Pancreas (tissue), 10 donors: ENCODE measurements at places on chromosomes 6 and 20.

GRCh38 chr20:49749625-49750024 is 35.9 kb upstream of the B4GALT5 start:
- DNase-seq: no peak
- H3K27ac ChIP-seq: no peak overlapping the region
- H3K27me3 ChIP-seq: no peaks in the 10 kb centered on the region
- no peak overlapping the region for H3K4me3 ChIP-seq
- no peaks in the 10 kb centered on the region for H3K36me3 ChIP-seq

- no peaks in the 10 kb centered on the region for H3K4me1 ChIP-seq
- H3K4me3 ChIP-seq: no peak overlapping the region
Observed at GRCh38 chr20:4812216-4812615, 90.5 kb downstream of the PRND start.

GRCh38 chr6:163759542-163759941 is 345.0 kb downstream of the QKI start:
- H3K4me3 ChIP-seq: no peak overlapping the region
- no peak for DNase-seq
- H3K36me3 ChIP-seq: no peaks in the 10 kb centered on the region
- H3K4me1 ChIP-seq: no peaks in the 10 kb centered on the region
- H3K27me3 ChIP-seq: no peaks in the 10 kb centered on the region

GRCh38 chr6:130115036-130115435 is 96.7 kb downstream of the L3MBTL3 start:
- no peaks in the 10 kb centered on the region for H3K27me3 ChIP-seq
- H3K4me3 ChIP-seq: no peak overlapping the region
- no peaks in the 10 kb centered on the region for H3K4me1 ChIP-seq
- H3K27ac ChIP-seq: no peak overlapping the region

GRCh38 chr6:120646101-120646500 is 688.2 kb downstream of the TBC1D32 start:
- H3K27ac ChIP-seq: no peak overlapping the region
- no peaks in the 10 kb centered on the region for H3K36me3 ChIP-seq
- H3K4me3 ChIP-seq: no peak overlapping the region
- H3K27me3 ChIP-seq: no peaks in the 10 kb centered on the region

GRCh38 chr20:30484009-30484748 is 773.3 kb upstream of the DEFB115 start:
- no peaks in the 10 kb centered on the region for H3K27me3 ChIP-seq
- H3K36me3 ChIP-seq: no peaks in the 10 kb centered on the region
- no peak for DNase-seq
- H3K27ac ChIP-seq: no peak overlapping the region
- no peak overlapping the region for H3K4me3 ChIP-seq

DNA sequence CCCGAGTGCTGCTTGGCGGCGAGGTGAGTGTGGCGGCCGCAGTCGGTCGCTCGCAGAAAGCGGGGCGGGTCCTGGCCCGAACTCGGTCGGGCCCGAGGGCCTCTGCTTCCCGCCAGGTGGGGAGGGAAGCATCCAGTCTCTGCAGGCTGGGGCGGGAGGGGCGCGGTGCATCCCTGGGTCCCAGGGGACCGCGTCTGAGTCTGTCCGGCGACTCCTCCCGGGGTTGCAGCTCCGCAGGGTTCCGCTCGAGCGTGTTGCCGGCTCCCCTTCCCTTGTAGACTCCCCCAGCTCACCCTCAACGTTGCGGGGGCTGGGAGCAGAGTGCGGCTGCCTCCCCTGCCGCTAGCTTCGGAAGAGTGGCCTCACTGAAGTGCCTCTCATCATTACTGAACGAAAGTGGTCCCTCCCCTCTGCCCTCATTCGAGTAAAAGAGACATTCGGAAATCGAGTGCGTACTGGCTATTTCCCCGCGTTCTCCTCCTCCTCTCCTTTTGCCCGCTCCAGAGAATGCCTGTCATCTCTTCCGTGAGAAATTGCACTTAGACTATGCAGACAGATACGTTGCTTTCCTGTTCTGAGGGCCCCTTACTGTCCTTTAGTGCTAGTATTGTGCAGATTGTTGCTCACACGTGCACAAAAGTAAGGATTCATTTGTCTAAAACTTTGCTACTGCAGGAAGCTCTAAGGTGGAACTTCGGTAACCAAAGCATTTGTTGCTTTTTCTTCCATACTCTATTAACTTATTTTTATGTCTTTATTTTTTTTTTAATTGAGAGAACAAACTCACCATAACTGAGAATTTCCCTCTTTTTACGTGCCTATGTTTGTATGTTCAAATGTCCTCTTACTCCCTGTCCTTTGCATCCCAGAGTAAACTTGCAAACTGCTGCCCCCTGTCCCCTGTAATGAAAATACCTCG is 751 bp downstream of the MAP3K4 start:
- no peaks in the 10 kb centered on the region for H3K36me3 ChIP-seq
- peaks cover 17% of the 10 kb centered on the region for H3K4me1 ChIP-seq
- H3K4me3 ChIP-seq: peak overlapping the region; percentile 99
- H3K27me3 ChIP-seq: no peaks in the 10 kb centered on the region
- DNase-seq: no peak
